ENCODE measurements at places on chromosomes 7 and 10.

DNA sequence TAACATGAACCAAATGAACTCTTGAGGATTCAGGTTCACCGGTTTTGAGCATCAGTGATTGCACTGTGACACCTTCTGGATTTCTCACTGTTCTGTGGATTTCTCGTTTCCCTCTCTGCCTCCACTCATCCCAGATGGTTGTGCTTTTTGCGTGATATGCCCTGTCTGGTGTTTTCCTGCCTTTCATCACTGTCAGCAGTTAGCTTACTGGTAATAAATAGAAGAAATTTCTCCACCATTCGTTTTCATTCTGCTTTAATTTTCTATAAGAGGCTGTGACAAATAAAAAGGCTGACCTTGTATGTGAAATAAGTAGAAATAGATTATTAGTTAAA lies 16.2 kb downstream of the BPGM start:
- no peak overlapping the region for H3K4me3 ChIP-seq
- no peaks in the 10 kb centered on the region for H3K36me3 ChIP-seq
- DNase-seq = no peak
- H3K27ac ChIP-seq = no peak overlapping the region

DNA sequence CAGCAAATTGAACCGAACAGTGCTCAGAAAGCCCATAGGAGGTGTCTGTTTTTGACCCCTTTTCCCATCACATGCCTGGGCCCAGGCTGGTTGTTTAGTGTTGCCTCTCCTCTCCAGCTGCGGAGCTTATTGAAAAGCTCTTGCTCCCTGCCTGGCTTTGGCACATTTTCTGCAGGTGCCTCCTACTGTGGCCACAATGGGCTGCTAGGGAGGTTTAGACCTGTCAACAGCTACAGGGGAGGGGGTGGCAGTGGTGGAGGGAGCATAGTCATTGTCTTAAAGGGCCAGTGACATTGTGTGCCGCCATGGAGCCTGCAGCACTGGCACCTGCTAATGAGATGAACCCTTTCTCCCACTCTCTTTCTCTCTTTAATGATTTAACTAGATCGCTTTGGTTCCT lies 13.2 kb upstream of the ENO4 start:
- peak overlapping the region; percentile 57 for H3K27ac ChIP-seq
- no peak overlapping the region for H3K4me3 ChIP-seq

DNA sequence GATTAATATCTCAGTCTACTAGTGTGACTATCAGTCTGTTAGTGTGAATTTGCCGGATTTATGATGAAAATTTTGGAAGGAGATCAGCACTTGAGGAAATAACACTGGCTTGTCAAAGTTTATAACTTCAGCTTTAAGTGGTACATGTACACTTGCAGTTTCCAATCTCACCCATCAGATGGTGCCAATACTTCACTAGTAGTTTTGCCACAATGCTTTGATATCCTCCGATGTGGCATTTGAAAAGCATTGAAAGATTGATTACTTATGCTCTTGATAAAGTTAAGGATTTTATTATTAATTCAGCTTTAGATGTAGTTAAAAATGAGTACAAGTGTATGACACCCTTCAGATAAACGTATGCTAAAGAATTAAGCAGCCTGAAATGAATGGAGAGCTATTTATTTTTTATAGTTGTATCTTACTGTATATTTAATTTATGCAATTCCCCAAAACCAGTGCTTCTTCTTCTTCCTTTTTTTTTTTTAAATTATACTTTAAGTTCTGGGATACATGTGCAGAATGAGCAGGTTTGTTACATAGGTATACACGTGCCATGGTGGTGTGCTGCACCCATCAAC lies 98.2 kb downstream of the ANLN start:
- H3K27ac ChIP-seq = no peak overlapping the region
- H3K4me1 ChIP-seq = no peaks in the 10 kb centered on the region
- no peak for DNase-seq
- H3K36me3 ChIP-seq = no peaks in the 10 kb centered on the region
- H3K4me3 ChIP-seq = no peak overlapping the region
- H3K27me3 ChIP-seq = no peaks in the 10 kb centered on the region

GRCh38 chr7:156004265-156005201 lies 192.3 kb upstream of the SHH start:
- H3K27ac ChIP-seq = no peak overlapping the region
- H3K27me3 ChIP-seq = no peaks in the 10 kb centered on the region
- no peak for DNase-seq
- H3K4me1 ChIP-seq = no peaks in the 10 kb centered on the region
- H3K4me3 ChIP-seq = no peak overlapping the region

DNA sequence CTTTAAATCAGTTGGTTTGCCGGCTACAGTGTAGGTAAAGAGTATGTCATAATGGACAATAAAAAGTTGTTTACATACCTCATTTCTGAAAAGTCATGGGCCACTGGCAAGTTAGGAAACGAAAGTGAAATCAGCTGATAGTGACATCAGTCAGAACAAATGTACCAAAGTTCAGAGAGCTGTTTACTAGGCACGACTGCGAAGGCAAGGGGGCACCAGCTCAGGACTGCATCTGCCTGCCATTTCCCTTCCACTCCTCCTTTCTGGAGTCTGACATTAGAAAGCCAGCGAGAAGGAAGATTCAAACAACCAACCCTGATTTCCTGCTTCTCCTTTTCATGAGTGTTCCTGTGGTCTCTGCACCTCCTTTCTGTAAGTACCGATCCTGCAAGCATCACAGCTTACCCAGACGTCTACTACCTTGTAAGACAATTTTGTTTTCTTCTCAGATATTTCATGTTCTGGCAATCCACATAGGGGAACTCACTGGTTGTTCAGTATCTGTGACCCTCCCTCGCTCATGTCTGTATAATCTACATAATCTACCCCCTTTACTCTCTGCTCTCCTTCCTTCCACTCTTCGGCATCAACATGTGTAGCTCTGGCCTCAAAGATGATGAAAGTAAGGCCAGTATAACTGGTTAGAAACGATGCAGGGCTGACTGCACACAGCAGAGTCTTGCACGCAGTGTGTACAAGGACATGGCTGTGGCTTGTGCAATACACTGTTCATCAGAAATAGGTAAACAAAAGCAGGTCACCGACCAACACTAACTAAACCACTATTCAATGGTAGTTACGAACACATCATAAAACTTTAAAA lies at the start of gene TMEM140:
TMEM140 (plus strand) TSS at position 174 of the 823 bp plus-strand sequence. CDS start 16,370 bp downstream, outside the sequence.
- H3K36me3 ChIP-seq = no peaks in the 10 kb centered on the region
- H3K27ac ChIP-seq = no peak within 1 kb of the TSS
- no peaks in the 10 kb centered on the region for H3K4me1 ChIP-seq
- DNase-seq = no peak
- H3K27me3 ChIP-seq = no peaks in the 10 kb centered on the region

DNA sequence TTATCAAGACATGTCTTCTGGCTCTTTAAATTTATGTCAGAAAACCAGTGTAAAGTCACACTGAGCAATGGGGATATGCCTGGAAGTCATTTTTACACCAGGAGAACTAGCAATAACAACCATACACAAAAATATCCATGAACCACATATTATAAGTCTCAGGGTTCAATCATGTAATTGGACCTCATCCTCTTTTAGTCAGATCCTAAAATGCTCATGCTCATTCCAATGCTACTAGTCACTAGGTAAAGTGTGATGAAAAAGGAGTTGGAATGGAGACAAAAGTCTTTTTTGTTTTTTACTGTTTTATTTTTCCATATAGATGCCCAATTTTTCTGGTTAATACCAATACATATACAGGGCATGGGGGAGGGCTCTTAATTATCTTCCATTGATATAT lies 306.1 kb downstream of the DGKB start:
- H3K27me3 ChIP-seq = no peaks in the 10 kb centered on the region
- no peak overlapping the region for H3K4me3 ChIP-seq
- H3K27ac ChIP-seq = no peak overlapping the region
